ENCODE measurements at places on chromosomes 13 and 19.

GRCh38 chr19:17977021-17977420 is 10.1 kb downstream of the KCNN1 start:
- no peak for DNase-seq

- DNase-seq, result no peak
Observed at GRCh38 chr13:43546251-43546650, 240.5 kb downstream of the ENOX1 start.

DNA sequence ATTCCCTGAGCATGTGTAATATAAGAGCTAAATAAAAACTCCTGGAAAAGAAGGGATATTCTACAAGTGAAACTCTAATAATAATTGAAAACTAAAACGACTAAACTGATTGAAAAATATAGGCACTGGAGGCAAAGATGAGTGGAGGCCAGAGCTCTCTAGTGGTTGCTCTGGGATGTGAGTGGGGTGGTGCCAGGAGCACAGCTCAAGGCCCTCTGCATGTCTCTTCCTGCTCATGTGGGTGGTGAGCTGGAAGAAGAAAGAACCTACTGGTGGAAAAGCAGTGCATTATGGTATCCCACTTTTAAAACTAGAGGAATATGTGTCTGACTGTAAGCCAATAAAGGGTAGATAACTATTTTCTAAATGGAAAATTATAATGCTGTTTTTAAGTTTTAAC is 15.8 kb upstream of the ARHGEF7 start:
- no peak for DNase-seq

- no peak for DNase-seq
Observed at GRCh38 chr13:109734002-109734785, 52.2 kb downstream of the IRS2 start.

- peak; percentile 58 for DNase-seq
Observed at GRCh38 chr13:48586591-48587103, 53.8 kb upstream of the RCBTB2 start.

- no peak for DNase-seq
Observed at GRCh38 chr19:17235971-17236777, 9.5 kb downstream of the NR2F6 start.

GRCh38 chr13:74067818-74068217 is 66.4 kb downstream of the KLF12 start:
- DNase-seq, result no peak

DNA sequence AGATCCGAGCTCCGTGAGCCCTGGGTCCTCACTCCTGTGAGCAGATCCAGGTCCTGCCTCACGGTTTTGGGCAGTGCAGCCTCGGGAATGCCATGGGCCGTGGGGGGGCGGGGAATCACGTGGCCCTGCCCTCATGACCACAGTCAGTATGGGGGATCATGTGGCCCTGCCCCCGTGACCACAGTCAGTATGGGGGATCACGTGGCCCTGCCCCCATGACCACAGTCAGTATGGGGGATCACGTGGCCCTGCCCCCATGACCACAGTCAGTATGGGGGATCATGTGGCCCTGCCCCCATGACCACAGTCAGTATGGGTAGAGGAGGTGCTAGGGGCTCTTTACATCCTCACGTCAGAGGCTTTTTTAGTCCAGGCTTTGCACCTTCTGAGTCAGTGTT is 64.3 kb upstream of the F7 start:
- peak; percentile 74 for DNase-seq

GRCh38 chr13:80665792-80666333 is 324.9 kb upstream of the SPRY2 start:
- no peak for DNase-seq

- DNase-seq, result peak; percentile 20
Observed at GRCh38 chr19:15584541-15585115, 30.4 kb upstream of the CYP4F8 start.

DNA sequence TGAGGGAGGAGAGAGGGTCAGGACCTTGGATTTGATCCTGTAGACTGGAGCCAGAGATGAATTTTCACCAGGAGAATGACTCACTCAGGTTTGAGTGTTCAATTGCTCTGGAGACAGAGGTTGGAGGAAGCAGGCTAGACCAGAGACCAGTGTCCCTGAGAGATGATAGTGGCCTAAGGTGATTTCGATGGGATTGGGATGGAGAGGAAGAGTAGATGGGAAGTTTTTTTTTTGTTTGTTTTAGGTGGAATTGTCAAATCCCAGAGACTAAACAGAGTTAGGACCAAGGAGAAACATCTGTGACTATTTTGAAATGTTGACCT is 2.3 kb downstream of the CEBPG start:
- no peak for DNase-seq

GRCh38 chr19:43664018-43664417 is 6.0 kb downstream of the PLAUR start:
- no peak for DNase-seq

GRCh38 chr19:32800191-32800590 is 69.4 kb downstream of the SLC7A9 start:
- no peak for DNase-seq

All from putamen (tissue), 1 donor.